Hematopoietic multipotent progenitor cell treated with erythropoietin and hydrocortisone succinate and interleukin-3 and kit ligand, for 15 days (in vitro differentiated cells): ENCODE measurements at places on chromosomes 5 and 9.
A peak's percentile ranks its signal among the peaks of the same experiment; 100 is the strongest.

DNA sequence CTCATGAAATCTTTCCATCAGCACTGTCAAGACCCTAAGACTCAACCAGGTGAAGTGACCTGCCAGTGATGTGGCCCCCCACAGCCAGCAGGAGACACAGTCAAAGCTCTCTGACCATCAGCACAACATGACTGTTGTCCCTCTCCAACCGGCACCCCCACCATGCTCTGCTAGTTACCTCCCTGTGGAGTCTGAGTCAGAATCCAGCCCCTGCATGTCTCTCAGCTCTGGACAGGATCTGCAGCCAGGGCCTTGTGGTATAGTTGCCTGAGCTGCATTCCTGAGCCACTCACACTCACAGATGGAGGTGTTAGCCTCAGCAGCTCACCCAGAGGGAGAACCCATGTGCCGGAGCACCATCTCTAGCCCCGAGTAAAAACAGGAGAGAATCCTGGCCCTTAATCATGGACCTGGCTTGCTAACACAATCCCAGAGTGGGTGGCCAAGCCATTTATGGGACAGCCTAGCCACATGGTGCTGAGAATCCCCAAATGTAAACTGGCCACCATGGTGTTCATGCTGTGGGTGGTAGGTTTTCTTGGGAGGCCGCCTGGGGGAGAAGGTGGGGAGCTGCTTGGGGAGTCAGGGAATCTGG is 237.8 kb downstream of the PAPPA start:
- DNase-seq, result no peak

DNA sequence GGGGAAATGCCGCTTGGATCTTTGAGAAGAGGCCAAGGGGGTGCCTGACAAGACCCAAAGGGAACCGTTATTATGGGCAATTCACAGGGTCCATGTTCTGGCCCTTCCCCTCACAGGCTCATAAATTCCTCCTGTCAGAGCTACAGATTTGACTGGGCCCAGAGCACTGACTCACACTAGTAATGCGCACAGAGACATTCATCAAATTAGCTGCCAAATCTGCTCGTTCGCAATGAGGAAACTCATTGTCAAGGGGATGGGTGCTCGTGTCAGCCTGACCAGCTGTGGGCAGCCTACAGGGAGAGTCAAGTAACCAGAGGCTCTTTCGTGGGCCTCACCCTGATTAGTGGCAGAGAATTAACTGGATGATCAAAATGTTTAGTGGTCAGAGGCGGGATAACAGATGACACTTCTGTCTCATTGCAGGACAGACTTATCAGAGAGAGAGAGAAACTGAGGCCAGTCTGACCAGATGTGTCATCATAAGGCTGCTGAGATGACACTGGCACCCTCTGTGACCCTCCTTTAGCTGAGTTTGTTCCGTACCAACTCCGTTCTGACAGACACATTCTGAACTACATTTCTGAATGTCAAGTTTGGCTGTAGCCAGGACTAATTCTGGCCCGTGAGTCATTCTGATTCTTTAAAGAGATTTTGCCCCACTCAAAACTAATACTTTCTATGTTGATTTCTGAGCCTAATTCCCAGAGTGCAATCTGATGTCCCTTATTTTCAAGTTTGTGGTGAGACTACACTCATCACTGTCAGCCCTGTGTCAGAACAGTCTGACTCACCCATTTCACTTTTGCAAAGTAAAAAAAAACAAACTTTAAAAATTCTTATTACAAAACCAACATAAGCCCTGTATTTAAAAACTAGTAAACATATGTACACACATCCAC is 377.1 kb downstream of the ACTL7B start:
- no peak for DNase-seq

DNA sequence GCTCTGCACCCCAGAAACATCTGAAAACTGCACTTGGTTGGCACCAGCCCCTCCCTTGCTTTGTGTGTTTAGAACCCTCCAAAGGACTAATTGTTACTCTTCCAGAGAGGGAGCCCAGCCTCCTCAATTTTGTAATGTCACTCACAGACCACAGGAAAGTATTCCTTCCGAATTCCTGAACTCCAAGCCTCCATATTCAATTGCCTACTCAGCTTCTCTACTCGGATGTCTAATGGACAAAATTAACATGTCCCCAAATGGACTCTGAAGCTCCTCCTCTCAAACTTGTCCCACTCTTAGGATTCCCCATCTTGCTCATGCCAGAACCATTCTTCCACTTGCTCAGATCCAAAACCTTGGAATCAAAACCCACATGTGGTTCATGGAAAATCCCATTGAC is 3.9 kb upstream of the TMEM171 start:
- no peak for DNase-seq

- DNase-seq, result no peak
These were observed 457.6 kb downstream of the SLCO4C1 start for GRCh38 chr5:101838435-101838834.

- DNase-seq, result no peak
These were observed 38.2 kb upstream of the DMXL1 start for GRCh38 chr5:119032656-119033055.

GRCh38 chr5:96226941-96227552 is 206.0 kb downstream of the PCSK1 start:
- DNase-seq, result no peak

GRCh38 chr9:125121146-125121545 is 22.2 kb downstream of the SCAI start:
- no peak for DNase-seq

GRCh38 chr9:135602789-135603481 is 36.4 kb downstream of the GLT6D1 start:
- DNase-seq, result peak; percentile 61

DNA sequence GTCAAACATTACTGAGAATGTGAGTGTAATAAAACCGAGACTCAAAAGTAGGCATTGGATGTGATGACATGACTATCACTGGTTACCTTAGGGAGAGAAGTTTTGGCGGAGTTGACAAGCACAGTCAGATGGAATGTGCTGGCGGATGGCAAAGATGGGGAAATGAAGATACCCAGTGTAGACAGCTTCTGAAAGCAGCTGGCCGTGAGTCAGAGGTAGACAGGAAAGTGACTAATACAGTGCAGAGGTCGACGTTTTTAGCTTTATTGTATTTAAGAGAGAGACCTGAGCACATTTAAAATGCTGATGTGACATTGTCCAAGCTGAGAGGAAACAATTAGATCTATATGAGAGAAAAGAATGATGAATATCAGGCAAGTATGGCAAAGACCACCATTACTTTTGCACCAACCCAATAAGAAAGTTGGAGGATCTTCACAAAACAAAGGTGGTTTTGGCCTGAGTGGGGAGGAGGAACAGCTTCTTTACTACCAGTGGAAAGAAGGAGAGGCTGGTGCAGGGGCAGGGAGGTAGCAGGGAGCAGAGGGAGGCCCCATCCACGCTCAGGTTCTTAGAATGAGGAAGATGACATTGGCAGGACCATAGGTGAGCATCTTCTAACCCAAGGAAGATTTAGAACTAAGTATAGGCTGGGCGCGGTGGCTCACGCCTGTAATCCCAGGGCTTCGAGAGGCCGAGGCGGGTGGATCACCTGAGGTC is 36.7 kb upstream of the KCNIP1 start:
- DNase-seq, result no peak

- no peak for DNase-seq
These were observed 3.3 kb downstream of the ADRB2 start for GRCh38 chr5:148829734-148830133.

- no peak for DNase-seq
These were observed 114.0 kb downstream of the ADAMTS2 start for GRCh38 chr5:179231309-179231708.

DNA sequence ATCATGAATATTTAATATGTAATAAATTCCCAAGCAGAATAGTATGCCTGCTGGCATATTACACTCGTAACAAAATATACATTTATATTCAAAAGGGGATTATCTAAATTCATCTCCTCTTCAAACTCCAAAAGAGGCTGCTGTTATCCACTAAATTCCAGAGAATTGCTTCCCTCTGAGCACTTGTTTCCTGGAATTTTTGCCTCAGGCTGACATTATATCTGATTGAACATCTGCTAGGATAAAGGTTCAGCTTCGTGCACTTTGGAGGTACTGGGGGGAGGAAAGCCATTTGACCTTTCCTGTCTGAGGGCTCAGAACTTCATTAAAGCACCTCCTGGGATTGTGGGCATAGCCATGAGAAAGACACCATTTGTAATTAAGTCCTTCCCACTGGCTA is 4.3 kb upstream of the HAPLN1 start:
- DNase-seq, result no peak

DNA sequence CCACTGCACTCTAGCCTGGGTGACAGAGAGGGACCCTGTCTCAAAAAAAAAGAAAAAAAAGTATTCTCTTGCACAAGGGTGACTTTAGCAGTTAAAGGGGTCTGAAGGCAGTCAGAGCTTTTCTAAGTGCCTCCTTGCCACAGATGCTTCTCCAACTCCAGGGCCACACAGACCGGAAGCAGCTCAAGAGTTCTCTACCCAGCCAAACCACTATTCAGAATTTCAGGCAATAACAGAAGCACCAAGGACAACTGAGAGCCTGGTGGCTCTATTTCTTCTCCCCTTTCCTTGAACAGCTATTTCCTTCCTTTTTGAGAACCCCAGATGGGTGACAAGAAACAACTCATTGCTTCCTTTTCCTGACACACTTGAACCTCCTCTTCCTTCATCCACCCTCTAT is 2.2 kb downstream of the FAM219A start:
- DNase-seq, result no peak

DNA sequence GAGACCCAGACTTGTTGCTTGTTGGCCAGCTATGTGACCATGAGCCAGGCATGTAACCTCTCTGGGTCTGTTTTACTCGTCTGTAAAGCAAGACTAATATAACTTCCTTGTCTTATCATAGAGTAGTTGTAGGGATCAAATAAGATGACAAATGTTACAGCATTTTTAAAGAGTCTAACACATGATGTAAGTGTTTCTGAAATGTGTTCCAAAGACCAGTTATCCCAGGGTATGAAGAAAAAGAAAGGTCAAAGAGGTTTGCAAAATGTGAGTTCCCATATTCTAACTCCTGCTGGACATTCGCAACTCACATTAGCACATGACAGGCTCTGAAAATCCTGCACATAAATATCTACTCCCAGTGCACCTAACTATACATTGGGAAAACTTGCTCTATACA is 28.5 kb upstream of the MATR3 start:
- DNase-seq, result no peak

DNA sequence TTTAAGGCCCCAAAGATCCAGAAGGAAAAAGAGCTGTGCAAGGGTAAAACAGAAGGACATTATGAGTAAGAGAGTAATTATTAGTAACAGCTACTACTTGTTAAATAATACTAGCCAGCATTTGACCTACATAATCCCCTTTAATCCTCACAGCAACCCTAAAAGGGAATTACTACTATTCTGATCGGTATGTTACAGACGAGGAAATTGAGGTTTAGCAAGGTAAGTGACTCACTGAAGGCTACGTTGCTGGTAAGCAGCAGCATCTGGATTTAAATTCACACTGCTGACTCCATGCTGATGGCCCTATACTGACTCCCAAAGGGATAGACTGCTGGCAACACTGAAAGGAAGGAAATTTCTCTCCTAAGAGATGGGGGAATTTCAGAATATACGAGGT is 3.7 kb upstream of the FSD1L start:
- no peak for DNase-seq

- DNase-seq, result no peak
These were observed 156.9 kb downstream of the CNTLN start for GRCh38 chr9:17291766-17292165.

DNA sequence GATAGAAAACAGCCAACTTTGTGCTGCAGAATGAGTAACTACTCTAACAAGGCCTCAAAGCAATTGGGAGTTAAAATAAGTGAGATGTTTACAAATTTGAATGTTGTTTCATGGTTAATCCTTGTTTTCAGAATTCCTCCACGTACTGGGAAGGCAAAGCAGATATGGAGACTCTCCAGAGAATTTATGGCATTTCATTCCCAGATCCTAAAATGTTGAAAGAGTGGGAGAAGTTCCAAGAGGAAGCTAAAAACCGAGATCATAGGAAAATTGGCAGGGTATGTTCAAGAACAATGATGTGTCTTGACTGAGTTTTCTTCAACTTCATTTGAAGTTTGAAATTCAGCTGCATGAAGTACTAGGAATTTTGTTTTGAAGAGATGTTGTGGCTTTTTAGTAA is 16.4 kb downstream of the TARS1 start:
- DNase-seq, result no peak

GRCh38 chr9:13263511-13263910 is 16.0 kb downstream of the MPDZ start:
- no peak for DNase-seq

GRCh38 chr5:173781816-173782670 is 106.1 kb upstream of the CPEB4 start:
- peak; percentile 95 for DNase-seq

DNA sequence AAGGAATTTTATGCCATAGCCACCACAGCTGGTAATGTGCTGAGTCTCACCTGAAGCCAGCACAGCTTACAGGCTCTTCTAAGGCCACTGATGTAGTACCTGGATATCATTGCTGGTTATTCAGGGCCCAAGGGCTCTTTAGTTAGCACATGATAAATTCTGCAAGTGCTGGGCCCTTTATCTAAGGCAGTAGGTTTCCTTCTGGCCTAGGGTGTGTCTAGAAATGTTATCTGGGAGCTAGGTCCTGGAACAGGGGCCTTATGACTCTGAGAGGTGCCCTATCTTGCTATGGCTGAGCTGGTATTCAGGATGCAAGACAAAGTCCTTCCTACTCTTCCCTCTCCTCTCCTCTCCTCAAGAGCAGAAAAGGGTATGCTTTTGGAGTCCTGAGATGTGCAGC is 1424.5 kb upstream of the NUDT12 start:
- no peak for DNase-seq

DNA sequence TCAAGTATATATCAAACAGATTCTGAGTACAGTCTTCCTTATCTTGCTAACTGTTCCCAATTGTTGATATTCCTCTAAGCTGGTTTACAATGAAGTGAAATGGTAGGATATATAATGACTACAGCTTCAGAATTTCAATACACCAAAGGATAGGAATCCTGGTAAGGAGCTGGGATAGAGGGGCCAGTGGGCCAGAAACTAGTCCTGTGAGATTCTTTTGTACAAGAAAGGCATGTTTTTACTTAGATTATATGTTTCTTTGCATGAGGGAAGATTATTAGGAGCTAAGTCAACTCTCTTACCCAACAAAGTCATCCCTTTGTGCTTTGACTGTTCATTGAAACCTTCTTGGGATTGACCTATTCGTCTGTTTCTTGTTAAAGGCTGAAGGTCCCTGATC is 435.7 kb downstream of the PLK2 start:
- no peak for DNase-seq

DNA sequence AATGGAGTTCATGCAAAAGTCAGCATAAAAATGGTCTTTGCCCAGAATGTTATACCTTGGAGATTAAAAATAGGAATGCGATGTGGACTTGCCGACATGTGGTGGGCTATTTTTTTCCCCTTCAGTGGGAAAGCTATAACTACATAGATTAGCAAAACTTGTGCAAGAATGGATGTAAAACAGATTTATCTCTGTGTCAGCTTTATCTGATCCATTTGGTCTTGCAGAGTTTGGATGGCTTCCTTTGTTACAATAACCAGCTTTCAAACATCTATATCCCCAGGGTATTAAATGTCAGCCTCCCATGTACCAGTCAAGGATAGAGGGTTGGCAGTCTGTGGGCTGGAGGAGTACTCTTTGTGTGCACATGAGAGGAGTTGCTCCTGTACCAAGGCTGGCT is 284.9 kb downstream of the TMEM38B start:
- DNase-seq, result no peak
